ENCODE measurements at places on chromosomes 5 and 9. TPM values are rescaled to one million over a fixed set of nuclear protein-coding genes. Genes with fewer than 3 reads are reported as not detected.
A peak's percentile ranks its signal among the peaks of the same experiment; 100 is the strongest.

C8G gene
- total RNA-seq: 4.4 TPM

SHROOM1 gene
- 23.3 TPM for total RNA-seq

SLC34A1 gene
- not detected for total RNA-seq

- DNase-seq: peak; percentile 21
- no peak overlapping the region for H3K27ac ChIP-seq
- H3K27me3 ChIP-seq: no peaks in the 10 kb centered on the region
Measured at GRCh38 chr9:91089405-91090129, 272.2 kb downstream of the AUH start.

GRCh38 chr9:123128591-123128990 is 95.1 kb downstream of the GPR21 start:
- no peak overlapping the region for H3K27ac ChIP-seq
- no peak overlapping the region for H3K4me3 ChIP-seq
- H3K36me3 ChIP-seq: no peaks in the 10 kb centered on the region
- no peaks in the 10 kb centered on the region for H3K4me1 ChIP-seq
- no peak for DNase-seq

GRCh38 chr5:15290953-15291352 is 209.0 kb upstream of the FBXL7 start:
- no peak overlapping the region for H3K27ac ChIP-seq
- no peaks in the 10 kb centered on the region for H3K36me3 ChIP-seq
- no peaks in the 10 kb centered on the region for H3K4me1 ChIP-seq
- H3K27me3 ChIP-seq: no peaks in the 10 kb centered on the region
- H3K4me3 ChIP-seq: no peak overlapping the region

GABRA6 gene
- total RNA-seq: not detected

GIN1 gene
- 7.9 TPM for total RNA-seq

CPLANE1 gene
- total RNA-seq: 32.5 TPM

DNA sequence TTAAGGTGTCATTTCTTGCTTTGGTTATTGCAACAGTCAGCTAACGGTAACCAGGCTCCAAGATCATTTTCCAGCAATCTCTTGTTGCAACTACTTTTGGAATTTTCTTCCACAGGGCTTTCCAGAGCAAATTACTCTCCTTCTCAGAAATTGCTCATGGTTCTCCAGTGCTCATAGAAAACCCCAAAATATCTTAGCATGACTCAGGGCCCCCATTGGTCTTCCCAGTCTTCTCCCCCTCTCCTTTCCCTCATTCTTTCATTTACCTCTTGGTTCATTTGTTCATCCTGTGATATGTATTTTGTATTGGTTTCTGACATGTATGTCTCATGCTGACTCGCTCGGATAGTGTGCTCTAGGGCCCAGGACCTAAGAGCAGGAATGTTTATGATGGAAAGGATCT is 35.6 kb downstream of the WWC1 start:
- H3K36me3 ChIP-seq: no peaks in the 10 kb centered on the region
- no peak overlapping the region for H3K4me3 ChIP-seq
- no peaks in the 10 kb centered on the region for H3K27me3 ChIP-seq
- peaks cover 99% of the 10 kb centered on the region for H3K4me1 ChIP-seq

GRCh38 chr5:135484674-135485086 is 32.5 kb upstream of the TIFAB start:
- no peaks in the 10 kb centered on the region for H3K4me1 ChIP-seq
- no peak overlapping the region for H3K4me3 ChIP-seq
- H3K27me3 ChIP-seq: peaks cover 58% of the 10 kb centered on the region
- H3K27ac ChIP-seq: no peak overlapping the region
- no peaks in the 10 kb centered on the region for H3K36me3 ChIP-seq

DNA sequence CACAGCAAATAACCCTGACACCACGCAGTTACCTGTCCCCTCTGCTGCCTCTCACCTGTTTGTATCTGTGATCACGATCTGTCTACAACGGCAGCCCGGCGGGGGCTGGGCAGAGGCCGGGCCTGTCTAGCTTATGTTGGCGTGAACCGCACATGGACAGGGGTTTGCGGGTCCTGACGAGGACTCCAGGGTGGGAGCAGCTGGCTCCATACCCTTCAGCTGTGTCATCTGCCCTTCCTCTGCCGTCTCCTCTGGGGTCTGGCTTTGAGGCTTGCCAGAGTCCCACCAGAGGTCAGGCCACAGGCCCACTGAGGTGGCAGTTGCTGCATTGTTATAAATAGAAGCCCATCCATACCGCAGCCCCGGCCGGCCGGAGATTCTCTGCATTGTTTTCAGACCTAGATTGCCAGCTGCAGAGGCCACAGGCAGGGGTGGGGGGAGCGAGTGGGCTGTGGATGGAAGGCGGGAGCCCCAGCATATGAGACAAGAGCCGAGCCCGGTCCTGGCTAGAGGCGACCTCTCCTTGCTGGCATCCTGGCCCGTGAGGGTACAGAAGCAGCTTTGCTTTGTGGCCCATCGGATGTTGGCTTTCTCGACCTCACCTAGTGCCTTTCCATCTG is 37.8 kb downstream of the FAM78A start:
- peak; percentile 10 for DNase-seq
- no peak overlapping the region for H3K4me3 ChIP-seq
- H3K27ac ChIP-seq: no peak overlapping the region
- H3K36me3 ChIP-seq: no peaks in the 10 kb centered on the region
- H3K4me1 ChIP-seq: no peaks in the 10 kb centered on the region
- no peaks in the 10 kb centered on the region for H3K27me3 ChIP-seq

C5orf52 gene
- not detected for total RNA-seq

GRCh38 chr5:17180864-17181723 is 36.3 kb upstream of the BASP1 start:
- H3K4me3 ChIP-seq: no peak overlapping the region
- H3K27ac ChIP-seq: peak overlapping the region; percentile 5
- peak; percentile 51 for DNase-seq
- no peaks in the 10 kb centered on the region for H3K36me3 ChIP-seq
- no peaks in the 10 kb centered on the region for H3K27me3 ChIP-seq

GRCh38 chr9:7439355-7439995 is 360.1 kb downstream of the DMAC1 start:
- no peak overlapping the region for H3K27ac ChIP-seq
- no peaks in the 10 kb centered on the region for H3K27me3 ChIP-seq
- no peaks in the 10 kb centered on the region for H3K36me3 ChIP-seq

DNA sequence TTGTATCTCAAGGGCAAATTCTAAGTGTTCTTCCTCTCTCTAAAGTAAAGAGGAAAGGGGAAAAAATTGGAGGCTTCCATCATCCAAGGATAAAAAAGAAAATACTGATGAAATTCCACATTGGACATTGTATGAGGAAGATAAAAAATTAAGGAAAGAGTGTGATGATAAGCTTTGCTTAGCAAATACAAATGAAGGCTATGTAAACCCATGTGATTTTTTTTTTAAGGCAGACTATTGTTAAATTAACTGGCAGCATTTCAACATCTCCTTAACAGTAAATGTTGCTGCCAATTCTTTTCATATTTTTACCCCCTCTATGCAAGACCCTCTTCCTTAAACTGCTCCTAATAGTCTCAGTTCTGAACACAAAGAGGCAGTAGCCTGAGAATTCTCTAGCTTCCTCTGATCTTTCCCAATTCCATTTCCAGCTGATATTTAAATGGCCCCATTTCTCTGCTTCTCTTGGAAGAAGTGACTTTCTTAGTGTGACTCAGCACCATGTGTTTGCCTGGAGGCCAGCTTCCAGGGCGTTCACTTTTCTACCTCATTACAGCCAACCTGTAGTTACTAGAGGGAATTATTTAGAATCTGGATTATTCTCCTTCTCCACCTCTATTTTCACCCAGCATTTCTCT is 159.7 kb downstream of the TLE1 start:
- peak overlapping the region; percentile 52 for H3K27ac ChIP-seq
- H3K4me1 ChIP-seq: peaks cover 23% of the 10 kb centered on the region

- H3K4me3 ChIP-seq: no peak overlapping the region
- no peak for DNase-seq
- H3K27ac ChIP-seq: no peak overlapping the region
- H3K27me3 ChIP-seq: no peaks in the 10 kb centered on the region
Measured at GRCh38 chr9:126916909-126917308, 2.3 kb downstream of the RALGPS1 start.

- no peak overlapping the region for H3K4me3 ChIP-seq
- DNase-seq: no peak
- H3K27ac ChIP-seq: no peak overlapping the region
Measured at GRCh38 chr5:179876610-179876952, 18.0 kb upstream of the MRNIP start.

- H3K27me3 ChIP-seq: no peaks in the 10 kb centered on the region
- no peak overlapping the region for H3K27ac ChIP-seq
- H3K36me3 ChIP-seq: no peaks in the 10 kb centered on the region
Measured at GRCh38 chr5:64026493-64026892, 64.2 kb upstream of the HTR1A start.

GRCh38 chr5:100517301-100517974 is 17.7 kb upstream of the FAM174A start:
- no peak overlapping the region for H3K27ac ChIP-seq
- H3K4me1 ChIP-seq: no peaks in the 10 kb centered on the region
- H3K36me3 ChIP-seq: no peaks in the 10 kb centered on the region
- no peaks in the 10 kb centered on the region for H3K27me3 ChIP-seq

ADAMTS19 gene
- not detected for total RNA-seq

DNA sequence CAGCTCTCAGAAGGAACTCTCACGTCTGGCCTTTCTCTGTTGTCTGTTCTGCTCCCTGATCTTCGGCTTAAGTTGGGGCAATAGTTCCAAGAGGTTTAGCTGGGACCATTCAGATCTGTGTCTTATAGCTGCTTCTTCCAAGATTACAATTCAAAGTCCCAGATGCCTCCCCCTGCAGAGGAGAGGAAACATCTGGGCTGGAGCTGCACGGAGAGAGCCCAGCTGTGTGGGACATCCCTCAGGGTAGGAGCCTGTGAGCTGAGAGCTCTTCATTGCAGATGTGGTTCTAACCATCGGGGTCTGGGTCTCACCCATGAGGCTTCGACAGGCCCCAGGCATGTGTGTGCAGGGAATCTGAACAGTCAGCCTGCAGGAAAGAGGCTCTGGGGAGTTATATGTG is 9.0 kb upstream of the PHF19 start:
- no peak overlapping the region for H3K27ac ChIP-seq
- DNase-seq: no peak
- no peak overlapping the region for H3K4me3 ChIP-seq
- no peaks in the 10 kb centered on the region for H3K27me3 ChIP-seq
- H3K36me3 ChIP-seq: no peaks in the 10 kb centered on the region

DNA sequence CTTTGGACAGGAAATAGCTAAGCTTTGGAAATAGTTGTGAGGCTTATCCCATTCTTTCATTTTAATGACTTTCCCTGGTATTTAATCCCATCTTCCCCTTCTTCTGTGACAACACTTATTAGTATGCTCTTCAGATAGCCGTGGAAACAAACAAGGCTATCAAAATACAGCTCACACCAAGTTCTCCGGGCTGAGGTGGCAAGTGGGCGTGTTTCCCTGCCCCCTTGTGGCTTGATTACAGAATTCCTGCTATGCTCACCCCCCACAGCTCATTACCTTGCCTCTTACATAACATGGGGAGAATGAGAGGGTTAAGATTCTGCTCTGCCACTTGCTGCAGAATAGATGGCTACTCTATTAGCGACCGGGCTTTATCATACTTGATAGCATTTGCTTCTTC is 437.1 kb upstream of the TLE4 start:
- no peaks in the 10 kb centered on the region for H3K4me1 ChIP-seq
- no peak for DNase-seq
- H3K27ac ChIP-seq: no peak overlapping the region

NR5A1 gene
- 0.13 TPM for total RNA-seq

DNA sequence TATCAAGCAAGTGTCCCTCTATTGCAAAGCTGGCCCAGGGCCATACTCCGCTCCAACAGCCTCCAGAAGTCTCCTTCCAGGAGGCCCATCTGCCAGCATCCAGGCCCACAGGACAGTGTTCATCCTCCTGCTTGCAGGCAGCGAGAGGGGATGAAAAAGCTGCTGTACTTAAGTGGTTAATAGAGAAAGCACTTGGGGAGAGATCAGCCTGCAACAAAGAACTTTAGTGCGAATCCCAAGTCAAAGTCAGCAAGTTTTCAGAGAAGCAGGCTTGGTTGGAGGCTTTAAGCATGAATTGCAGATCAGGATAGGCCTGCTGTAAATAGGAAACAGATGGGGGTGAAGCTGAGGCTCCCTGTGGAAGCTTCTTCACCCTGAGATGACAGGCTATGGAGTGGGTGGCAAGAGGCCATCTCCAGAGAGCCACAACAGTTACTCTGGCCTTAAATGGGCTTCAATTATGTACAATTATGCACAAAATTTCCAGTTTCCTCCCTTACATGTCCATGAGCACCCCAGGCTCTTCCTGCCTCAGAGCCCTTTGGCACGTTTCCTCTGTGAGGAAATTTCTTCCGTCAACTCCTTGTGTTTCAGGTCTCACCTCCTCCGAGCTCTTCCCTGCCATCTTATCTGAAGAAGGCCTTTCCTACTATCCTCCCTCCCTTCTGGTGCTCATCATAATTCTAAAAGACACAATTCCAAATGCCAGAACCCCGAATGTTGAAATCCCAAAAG is 98.0 kb upstream of the NR3C1 start:
- H3K36me3 ChIP-seq: no peaks in the 10 kb centered on the region
- H3K4me3 ChIP-seq: no peak overlapping the region
- peaks cover 9% of the 10 kb centered on the region for H3K4me1 ChIP-seq
- H3K27me3 ChIP-seq: no peaks in the 10 kb centered on the region
- no peak overlapping the region for H3K27ac ChIP-seq
- no peak for DNase-seq

GRCh38 chr9:116340270-116340669 is 186.7 kb downstream of the PAPPA start:
- no peaks in the 10 kb centered on the region for H3K27me3 ChIP-seq
- no peaks in the 10 kb centered on the region for H3K4me1 ChIP-seq
- no peak overlapping the region for H3K27ac ChIP-seq
- no peaks in the 10 kb centered on the region for H3K36me3 ChIP-seq

DNA sequence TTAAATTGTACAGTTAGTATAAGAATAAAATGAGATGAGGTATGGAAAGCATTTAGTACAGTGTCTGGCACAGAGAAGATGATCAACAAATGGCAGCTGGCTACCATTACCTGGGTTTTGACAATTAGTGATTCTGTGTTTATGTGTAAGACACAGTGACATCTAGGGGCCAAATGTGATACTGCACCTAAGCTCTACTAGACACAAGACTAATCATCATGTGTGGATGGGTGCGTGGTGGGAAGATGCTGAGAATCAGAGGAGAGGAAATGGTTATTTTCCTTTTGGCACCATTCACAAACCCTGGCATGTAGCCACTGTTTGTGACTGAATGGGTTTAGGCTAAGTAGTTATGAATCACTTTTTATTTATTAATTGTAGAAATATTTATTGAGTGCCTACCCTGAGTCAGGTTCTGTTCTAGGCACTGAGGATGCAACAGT is 109.8 kb upstream of the TBC1D2 start:
- DNase-seq: no peak
- no peak overlapping the region for H3K27ac ChIP-seq
- H3K27me3 ChIP-seq: no peaks in the 10 kb centered on the region
- H3K4me1 ChIP-seq: no peaks in the 10 kb centered on the region
- no peaks in the 10 kb centered on the region for H3K36me3 ChIP-seq

GRCh38 chr9:134633362-134634142 is 8.1 kb upstream of the COL5A1 start:
- no peaks in the 10 kb centered on the region for H3K4me1 ChIP-seq
- no peak for DNase-seq
- H3K27ac ChIP-seq: no peak overlapping the region
- no peaks in the 10 kb centered on the region for H3K36me3 ChIP-seq
